ENCODE measurements at places on chromosomes 7 and 10. TPM values are rescaled to one million over a fixed set of nuclear protein-coding genes. Genes with fewer than 3 reads are reported as not detected.
A peak's percentile ranks its signal among the peaks of the same experiment; 100 is the strongest.

Gene LIPF
- polyA plus RNA-seq = 0.39 TPM

Gene RET
- 15.9 TPM for polyA plus RNA-seq

Gene MINDY3
- polyA plus RNA-seq = 45.1 TPM

Gene ANXA8L1
- polyA plus RNA-seq = 0.28 TPM

Gene VPS37D
- polyA plus RNA-seq = 18.1 TPM

Gene HOXA6
- polyA plus RNA-seq = 37.3 TPM

Gene PAX4
- polyA plus RNA-seq = not detected

Gene IFIT3
- polyA plus RNA-seq = 12.6 TPM

GRCh38 chr7:17557251-17557671, 258.8 kb downstream of the AHR start:
- DNase-seq = no peak

GRCh38 chr10:100046021-100046486, 35.6 kb downstream of the CPN1 start:
- peak; percentile 79 for DNase-seq

- no peak for DNase-seq
Observed at GRCh38 chr7:3493499-3493898, 192.4 kb downstream of the SDK1 start.

GRCh38 chr10:104937567-104937966, 296.5 kb downstream of the SORCS3 start:
- no peak for DNase-seq

GRCh38 chr10:90929179-90929578, 8.3 kb upstream of the ANKRD1 start:
- no peak for DNase-seq

DNA sequence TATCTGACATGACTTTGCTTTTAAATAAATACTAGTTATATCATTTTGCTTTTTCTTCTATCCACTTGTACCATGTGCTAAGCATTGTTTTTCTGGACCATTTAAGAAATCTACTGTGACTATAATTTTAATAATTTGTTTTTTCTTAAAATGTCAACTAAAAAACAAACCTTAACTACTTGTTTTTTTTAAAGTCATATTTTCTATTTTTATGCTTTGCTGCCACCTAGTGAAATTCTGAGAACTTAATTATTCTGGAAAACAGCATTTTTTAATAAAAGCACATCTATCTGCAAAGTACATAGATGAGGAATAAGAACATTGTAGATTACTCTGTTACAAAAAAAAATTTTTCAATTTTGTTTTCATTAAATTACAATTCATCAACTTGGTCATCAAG, 47.4 kb downstream of the ORC5 start:
- no peak for DNase-seq

- DNase-seq = no peak
Observed at GRCh38 chr7:94422827-94423460, 28.2 kb downstream of the COL1A2 start.

DNA sequence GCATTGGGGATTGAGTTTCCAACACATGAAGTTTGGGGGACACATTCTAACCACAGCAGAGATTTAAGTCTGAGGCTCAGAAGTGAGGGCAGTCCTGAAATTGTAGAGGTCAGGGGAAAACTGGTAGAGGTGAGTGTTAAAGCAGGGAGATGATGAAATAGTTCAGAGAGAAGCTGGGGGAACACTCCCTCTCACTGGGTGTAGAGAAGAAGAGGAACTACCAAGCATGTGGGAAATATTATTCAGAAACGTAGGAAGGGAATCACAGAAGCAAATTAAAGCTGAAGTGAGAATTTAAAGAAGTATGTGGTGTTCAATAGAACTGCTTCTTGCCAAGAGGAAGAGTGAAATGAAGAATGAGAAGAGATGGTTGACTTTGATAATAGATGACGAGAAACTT, 121.5 kb upstream of the FAM3C start:
- DNase-seq = no peak

- DNase-seq = no peak
Observed at GRCh38 chr7:25105911-25106310, 19.1 kb downstream of the CYCS start.

GRCh38 chr10:7756360-7756992, 31.3 kb downstream of the KIN start:
- no peak for DNase-seq

GRCh38 chr7:136687693-136688322, 180.6 kb upstream of the CHRM2 start:
- DNase-seq = no peak

- no peak for DNase-seq
Observed at GRCh38 chr7:149334219-149334618, 72.2 kb downstream of the ZNF783 start.

DNA sequence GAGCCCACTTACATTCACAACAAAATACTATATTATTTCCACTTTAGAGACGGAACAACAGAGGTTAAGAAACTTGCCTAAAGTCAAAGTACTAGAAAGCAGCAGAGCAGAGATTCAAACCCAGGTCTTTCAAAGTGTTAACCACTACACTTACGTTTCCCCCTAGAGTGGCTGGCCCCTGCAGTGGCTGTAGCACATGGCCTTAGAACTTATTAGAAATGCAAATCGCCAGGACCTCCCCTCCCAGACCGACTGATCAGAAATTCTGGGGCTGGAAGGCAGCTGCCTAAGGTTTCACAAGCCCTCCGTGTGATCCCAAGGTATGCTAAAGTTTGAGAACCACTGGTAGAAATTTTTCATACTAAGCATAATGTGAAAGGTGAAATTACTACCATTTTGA, 8.1 kb downstream of the MPP7 start:
- no peak for DNase-seq

- no peak for DNase-seq
Observed at GRCh38 chr7:100745184-100745583, 11.8 kb downstream of the ZAN start.

DNA sequence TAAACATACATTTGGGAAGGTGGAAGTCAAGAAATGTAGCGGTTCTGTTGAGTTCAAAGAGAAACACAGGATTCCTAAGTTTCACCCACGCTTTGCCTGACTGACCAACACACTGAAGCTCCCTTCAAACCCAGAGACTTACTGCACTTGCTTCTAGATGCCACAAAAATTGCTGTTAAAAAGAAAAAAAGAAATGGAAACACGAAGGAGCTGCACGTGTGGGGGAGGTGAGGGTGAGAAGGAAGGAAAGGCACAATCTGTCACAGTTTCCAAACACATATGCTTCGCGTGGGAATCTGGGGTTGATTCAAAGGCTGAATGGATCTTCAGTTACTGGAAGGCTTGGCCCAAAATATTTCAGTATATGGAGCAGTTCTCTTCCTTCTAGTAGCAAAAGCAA, 495.6 kb downstream of the DNAJB6 start:
- DNase-seq = no peak
